ENCODE measurements at places on chromosomes 4 and X.

DNA sequence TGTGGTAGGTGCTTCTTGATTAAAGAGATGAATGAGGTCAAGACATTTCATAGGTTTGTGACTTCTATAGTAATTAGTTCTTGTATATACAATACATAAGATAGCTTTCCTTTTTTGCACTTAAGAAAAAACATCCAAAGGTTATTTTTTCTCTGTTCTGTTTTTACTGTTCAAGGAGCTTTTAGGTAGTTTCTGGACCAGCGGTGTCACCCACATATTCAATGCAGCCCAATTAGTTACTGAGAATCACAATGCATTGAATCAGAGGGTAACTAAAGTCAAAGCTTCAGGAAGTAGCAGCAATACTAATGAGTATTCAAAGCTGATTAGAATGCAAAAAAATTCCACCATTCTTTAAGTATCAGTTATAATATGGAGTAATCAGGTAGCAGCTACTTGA is 211.6 kb downstream of the SH2D1A start:
- DNase-seq, result no peak

DNA sequence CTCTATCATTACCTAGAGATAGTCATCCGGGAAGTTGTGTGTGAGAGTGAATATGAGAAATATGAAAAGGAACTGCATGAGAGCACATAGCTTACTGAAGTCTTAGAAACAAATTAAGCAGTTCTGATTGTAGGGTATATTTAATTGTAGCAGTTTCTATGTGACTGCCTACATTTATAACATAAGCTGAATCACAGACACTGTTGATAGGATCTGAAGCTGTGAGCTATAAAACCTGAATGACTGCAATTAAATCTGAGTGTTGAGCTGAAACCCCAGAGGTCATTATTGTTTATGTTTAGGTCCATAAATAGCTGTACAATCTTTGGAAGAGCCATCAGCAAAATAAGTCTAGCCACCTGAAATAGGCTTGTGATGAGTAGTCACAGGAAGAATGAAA is 210.1 kb upstream of the CXCL13 start:
- DNase-seq, result no peak

DNA sequence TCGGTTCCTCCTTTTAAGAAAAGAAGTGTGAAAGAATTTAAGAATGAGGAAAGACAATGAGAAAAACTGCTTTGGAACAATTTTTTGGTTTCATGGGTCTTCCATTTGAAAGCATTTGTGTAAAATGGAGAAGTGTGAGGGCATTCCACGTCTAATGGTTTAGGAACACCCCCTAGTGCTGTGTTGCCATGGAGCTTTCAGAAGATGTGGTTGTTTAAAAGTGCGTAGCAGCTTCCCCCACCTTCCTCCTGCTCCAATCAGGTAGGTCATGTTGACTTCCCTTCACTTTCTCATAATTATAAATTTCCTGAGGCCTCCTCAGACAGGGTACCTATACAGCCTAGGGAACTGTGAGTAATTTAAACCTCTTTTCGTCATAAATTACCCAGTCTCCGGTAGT is 50.0 kb downstream of the UGT2B10 start:
- DNase-seq, result no peak

GRCh38 chr4:146023334-146023967 is 84.8 kb upstream of the ZNF827 start:
- no peak for DNase-seq

- no peak for DNase-seq
Measured at GRCh38 chr4:3286335-3287175, 6.3 kb upstream of the RGS12 start.

DNA sequence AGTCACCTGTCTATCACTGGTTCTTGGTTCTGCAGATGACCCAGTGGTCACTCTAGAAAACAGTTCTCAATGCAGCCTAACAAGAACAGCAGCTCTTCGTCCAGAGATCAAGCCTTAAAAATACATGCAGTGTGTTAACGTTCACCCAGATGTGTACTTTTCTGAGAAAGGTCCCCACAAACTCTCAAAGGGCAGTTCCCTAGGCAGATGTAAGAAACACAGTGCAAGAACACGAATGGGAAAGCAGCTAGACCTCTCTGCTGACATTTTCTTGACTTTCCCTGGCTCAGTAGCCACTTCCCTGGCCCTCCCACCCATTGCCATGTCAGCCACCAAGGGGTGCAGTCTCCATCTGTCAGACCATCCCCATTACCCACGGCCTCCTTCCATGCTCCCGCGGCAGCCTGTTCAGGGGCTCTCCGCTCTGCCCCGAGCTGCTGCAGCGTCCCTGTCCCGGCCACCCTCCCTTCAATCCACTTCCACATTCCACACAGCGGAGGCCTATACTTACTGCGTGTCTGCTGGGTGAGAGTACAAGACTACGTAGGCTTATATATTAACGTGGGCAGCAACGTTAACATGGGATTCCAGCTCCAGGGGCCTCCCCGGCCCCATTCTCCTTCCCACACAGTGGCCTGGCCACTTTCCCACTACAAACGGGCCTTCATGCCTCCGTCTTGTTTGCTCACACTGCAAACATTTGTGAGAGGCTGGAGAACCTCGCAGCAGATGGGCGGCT is 34.3 kb downstream of the IRF2 start:
- DNase-seq, result no peak

- no peak for DNase-seq
Measured at GRCh38 chr4:187550256-187550950, 445.2 kb upstream of the ZFP42 start.

DNA sequence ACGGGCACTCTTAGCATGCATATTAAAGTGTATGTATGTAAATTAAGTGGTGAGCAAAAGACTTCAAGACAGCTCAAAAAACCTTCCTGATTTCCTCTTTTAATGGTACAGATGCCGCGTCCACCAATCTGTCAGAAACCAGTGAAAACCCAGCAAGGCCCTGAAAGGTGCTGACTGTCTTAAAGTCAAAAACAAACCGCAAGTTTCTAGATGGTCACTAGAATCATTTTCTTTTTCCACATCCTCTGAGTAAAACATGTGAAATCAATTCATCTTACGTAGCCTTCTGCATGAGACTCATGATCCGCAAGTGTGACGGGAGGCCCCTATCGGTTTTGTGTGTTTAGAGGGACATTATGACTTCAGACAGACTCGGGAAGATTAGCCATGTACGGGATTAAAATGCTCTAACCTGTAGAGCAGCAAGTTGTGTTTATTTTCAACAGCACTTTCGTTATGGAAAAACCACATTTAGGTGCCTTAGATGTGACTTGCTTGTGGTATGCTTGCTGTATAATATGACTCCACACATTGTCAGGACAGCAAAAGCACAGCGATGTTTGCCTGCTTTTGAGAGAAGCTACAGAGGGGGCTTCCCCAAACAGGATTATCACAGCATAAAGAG is 88.2 kb upstream of the STS start:
- peak; percentile 80 for DNase-seq

- no peak for DNase-seq
Measured at GRCh38 chr4:21191317-21191716, 491.1 kb downstream of the PACRGL start.

DNA sequence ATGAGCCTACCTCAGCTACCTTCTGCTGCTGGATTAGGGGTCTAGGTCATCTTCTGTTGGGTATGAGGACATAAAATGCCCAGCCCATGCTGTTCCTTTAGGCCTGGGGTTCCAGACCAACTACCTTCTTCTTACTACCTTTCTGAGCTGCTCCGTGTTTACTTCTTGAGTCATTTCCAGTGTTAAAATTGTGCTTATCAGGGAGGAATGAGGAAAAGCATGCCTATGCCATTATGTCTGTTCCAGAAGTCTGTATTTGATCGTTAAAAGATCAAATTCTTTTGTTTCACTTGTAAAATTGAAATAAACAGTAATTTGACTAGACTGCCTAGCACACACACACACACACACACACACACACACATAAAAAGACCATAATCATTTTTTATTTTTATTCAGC is 1912.7 kb upstream of the TENM3 start:
- no peak for DNase-seq

- no peak for DNase-seq
Measured at GRCh38 chrX:138008281-138008680, 442.4 kb downstream of the ZIC3 start.

DNA sequence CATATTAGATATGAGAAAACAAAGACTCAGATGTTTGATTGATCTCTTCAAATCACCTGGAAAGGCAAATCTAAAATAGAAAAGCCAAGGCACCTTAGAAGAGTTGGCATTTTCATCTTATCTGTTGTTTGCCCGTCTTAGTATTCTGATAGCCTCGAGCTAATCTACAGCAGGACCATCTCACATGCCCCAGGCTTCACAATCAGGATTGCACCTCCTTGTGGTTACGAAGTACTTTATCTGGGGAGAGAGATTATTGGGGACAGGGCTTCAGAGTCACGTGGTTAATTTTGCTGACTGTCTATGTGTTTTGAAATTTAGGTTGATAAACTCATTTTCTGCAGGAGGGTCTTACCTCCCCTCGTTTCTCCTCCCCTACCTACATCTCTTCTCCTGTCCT is 313.1 kb upstream of the ANXA10 start:
- no peak for DNase-seq

DNA sequence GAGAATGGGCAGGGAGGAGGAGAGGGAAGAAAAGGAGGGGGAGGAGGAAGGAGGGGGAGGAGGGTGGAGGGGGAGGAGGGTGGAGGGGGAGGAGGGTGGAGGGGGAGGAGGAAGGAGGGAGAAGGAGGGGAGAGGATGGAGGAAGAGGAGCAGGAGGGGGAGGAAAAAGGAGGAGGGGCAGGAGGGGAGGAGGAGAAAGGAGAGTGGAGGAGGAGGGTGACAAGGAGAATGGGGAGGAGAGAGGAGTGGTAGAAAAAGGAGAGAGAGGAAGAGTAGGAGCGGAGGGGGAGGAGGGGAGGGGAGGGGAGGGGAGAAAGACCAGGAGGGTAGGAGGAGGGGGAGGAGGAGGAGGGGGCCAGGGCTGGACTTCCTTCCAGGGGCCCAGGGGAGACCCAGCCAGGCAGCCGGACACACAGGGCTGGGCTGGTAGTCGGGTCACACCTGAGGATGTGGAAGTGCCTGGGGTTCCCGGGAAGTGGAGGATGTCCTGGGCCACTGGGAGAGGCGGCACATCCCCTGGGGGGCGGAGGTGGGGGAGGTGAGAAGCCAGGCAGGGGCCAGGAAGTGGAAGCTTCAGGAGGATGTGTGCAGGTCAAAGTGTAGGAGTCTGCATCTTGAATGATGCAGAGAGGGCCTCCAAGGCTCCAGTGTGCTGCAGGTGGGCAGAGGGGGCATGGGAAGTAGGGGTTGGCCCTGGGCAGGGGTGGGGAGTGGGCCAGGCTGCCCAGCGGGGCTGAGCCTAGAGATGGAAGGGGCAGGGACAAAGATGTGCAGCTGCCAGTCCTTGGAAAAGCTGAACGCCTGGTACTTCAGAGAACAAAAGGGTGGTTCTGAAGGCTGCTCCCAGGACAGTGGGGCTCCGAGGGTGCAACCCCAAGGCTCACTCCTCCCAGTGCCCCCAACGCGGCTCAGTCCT is 18.8 kb downstream of the IL3RA start:
- DNase-seq, result no peak

GRCh38 chrX:9846631-9847030 is 60.4 kb downstream of the SHROOM2 start:
- DNase-seq, result no peak

DNA sequence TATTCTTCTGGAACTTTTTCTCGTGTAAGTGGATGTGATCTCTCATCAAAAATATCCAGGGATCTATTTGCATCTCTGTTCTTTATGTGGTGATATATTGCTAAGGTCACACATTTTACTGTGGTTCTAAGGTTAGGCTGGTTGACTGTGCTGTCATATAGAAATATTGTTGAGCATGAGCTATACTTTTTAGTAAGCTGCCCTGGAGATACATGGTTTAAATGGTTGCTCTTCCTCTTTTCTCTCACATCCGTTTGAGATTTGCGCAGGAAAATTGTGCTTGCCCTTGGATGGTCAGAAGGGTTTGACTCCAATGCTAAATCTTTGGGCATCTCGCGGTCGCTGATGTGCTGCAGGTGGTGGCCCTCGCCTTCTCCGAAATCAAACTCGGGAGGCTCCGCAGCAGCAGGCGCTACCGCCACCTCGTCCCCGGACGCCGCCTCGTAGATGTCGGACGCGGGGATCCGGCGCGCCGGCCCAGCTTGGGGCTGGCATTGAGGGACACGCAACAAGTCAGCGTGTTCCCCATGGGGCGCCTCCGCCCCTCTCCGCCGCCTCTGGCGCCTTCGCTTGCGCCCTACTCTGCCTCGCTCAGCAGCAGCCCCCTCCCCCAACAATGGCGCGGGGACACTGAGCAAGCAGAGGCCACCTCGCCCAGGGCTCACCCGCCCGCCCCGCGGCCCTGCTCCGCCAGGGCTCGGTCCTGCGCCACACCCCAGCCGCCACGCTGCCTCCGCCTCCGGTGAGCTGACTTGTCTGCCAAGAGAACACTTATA is 154.5 kb downstream of the MSN start:
- peak; percentile 45 for DNase-seq

DNA sequence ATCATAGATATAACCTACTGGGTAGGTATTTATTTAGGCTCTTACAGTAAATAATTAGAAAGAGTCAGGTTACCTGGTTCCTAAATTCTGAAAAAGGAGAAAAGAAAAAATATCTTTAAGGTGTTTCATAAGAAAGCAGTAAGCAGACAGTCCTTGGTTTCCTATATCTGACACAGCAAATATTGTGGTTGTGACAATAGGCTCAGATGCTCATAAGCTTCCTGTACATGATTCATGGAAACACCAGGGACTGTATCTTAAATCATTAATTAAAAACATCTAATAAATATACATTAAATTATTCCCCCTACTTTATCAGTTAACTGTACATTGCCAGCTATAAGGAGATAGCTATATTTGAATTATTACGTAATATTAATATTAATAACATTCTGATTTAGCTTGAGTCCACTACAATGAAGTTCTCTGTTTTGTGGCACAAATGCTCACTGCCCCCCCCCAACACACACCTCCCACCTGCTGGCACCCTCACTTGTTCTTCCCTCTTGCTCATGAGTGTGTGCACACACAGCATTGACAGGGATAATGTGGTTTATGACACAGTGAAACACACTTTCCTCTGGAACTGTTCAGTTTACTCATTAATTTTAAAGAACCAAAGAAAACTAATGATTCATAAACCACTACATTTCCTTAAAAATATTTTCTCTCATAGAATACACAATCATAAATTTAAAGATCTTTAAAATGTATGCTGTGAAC is 187.4 kb downstream of the NR3C2 start:
- DNase-seq, result no peak

GRCh38 chr4:32169841-32170240 is 1449.7 kb downstream of the PCDH7 start:
- no peak for DNase-seq

- DNase-seq, result no peak
Measured at GRCh38 chrX:24851289-24851688, 157.6 kb downstream of the POLA1 start.

DNA sequence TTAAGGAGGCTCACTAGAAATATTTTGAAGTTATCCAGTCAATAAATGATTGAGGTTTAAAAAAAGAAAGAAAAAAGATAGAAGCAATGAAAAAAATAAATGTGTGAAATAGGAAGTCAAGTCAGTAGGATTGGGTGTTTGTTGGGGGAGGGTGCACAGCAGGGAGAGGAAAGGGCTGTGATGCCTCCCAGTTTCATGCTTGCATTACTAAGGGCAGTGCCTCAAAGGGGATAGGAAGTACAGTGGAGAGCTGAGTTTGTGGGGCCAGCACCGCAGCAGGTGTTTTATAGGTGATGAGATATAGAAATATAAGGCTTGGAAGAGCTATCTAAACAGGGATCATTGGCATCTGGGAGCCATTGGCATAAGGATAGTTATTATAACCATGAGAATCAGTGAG is 919.2 kb downstream of the STIM2 start:
- DNase-seq, result no peak

- DNase-seq, result no peak
Measured at GRCh38 chrX:150253959-150254620, 109.0 kb upstream of the MAMLD1 start.

Measured in GM06990 (cell line).